RPMI8226 (cell line): ENCODE measurements at places on chromosomes 16 and 17.

DNA sequence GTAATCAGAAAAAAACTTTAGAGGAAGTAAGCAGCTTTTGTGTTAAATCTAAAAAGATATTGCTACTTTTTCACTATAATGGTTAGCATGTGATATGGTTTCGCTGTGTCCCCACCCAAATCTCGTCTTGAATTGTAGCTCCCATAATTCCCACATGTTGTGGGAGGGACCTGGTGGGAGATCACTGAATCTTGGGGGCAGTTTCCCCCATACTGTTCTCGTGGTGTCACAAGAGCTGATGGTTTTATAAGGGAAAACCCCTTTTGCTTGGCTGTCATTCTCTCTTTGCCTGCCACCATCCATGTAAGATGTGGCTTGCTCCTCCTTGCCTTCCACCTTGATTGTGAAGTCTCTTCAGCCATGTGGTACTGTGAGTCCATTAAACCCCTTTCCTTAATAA, 117.1 kb downstream of the KCNJ2 start:
- DNase-seq: no peak

DNA sequence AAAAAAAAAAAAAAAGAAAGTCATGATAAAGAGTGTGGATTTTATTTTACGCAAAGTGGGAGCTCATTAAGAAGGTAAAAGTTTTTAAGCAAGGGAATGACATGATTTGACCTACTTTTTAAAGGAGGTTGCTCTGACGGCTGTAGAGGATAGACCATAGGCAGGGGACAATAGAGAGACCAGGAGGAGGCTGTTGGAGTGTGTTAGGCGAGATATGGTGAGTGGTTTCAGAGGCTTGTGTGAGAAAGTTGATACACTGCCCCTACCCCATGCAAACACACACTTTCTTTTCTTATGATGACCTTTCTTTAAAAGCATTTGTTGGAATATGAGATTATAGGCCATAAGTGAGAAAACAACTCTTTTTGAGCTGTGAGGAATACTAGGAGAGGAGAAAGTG, 82.0 kb downstream of the FTO start:
- no peak for DNase-seq

DNA sequence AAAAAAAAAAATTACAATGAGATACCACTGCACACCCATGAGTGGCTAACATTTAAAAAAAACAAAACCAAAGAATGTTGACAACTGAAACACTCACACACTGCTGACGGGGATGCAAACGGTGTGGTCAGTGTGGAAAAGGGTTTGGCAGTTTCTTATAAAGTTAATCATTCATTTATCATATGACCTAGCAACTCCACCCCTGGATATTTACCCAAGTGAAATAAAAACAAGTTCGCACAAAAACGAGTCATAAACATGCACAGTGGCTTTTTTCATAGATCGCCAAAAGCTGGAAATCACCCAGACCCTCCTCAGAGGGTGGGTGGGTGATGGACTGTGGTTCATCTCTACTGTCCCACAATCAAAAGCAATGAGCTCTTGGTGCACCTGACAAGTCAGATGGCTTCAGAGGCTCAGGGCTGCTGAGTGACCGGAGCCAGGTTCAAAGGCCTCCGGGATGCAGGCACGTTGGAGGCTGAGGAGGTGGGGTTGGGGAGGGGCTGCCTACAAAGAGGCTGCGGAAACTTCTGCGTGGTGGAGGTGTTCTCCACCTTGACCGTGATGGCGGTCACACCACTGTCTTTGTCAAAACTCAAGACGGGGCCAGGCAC, 14.2 kb downstream of the RAB40B start:
- DNase-seq: no peak

- no peak for DNase-seq
Measured at GRCh38 chr16:23072769-23073549, 76.3 kb downstream of the USP31 start.

DNA sequence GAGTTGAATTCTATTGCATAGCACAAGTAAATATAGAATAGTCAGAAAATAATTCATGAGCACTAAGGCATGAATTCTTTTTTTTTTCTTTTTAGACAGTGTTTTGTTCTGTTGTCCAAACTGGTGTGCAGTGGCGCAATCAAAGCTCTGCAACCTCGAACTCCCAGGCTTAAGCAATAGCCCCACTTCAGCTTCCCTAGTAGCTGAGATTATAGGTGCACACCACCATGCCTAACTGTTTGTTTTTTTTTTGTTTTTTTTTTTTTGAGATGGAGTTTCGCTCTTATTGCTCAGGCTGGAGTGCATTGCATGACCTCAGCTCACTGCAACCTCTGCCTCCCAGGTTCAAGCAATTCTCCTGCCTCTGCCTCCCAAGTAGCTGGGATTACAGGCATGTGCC, 16.6 kb downstream of the TUBD1 start:
- no peak for DNase-seq

DNA sequence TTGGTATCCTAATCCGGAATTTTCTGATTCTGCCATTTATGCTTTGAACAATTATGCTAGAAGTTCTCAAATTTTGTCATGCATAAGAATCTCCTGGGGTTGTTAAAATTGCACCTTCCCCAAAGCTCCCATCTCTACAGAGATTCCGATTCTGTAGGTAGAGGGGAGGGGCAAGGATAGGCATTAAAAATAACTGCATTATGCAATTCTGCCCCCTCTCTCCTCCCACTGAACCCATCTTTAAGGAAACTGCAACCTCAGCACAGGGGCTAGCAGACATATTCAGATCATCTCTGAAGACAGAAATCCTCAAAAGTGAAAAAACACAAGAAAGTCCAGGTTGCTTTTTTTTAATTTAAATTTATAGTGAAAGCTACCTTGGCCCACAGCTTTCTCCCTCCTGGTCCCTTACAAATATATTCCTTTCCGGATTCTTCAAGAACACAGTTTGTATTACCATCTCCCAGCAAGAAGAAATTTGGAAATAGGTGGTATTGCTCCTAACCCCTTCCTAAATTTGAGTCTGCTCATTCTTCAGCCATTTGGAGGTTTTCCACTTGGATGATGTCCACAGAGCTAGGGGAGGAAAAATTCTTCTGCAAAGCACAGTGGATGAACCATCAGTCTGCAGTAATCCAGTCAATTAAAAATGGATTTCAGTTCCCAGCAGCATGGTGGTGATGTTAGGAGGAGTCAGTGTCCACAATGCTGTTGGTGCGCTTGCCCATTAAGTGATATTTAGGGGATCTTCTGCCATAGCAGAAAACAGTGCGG, 67.7 kb downstream of the RBFOX1 start:
- no peak for DNase-seq

GRCh38 chr16:23858542-23858941, 22.8 kb downstream of the PRKCB start:
- no peak for DNase-seq

GRCh38 chr17:63445571-63445953, 544 bp downstream of the CYB561 start:
- DNase-seq: peak; percentile 63

GRCh38 chr17:42180922-42181850, at the start of gene KCNH4:
Gene KCNH4, minus strand, starts transcription at chr17:42181142. Its CDS starts 197 bp downstream, at chr17:42180945.
- DNase-seq: peak; percentile 92

- no peak for DNase-seq
Measured at GRCh38 chr16:65418435-65418834, 296.6 kb upstream of the CDH11 start.

- DNase-seq: no peak
Measured at GRCh38 chr17:43616852-43617251, 44.9 kb downstream of the MEOX1 start.

DNA sequence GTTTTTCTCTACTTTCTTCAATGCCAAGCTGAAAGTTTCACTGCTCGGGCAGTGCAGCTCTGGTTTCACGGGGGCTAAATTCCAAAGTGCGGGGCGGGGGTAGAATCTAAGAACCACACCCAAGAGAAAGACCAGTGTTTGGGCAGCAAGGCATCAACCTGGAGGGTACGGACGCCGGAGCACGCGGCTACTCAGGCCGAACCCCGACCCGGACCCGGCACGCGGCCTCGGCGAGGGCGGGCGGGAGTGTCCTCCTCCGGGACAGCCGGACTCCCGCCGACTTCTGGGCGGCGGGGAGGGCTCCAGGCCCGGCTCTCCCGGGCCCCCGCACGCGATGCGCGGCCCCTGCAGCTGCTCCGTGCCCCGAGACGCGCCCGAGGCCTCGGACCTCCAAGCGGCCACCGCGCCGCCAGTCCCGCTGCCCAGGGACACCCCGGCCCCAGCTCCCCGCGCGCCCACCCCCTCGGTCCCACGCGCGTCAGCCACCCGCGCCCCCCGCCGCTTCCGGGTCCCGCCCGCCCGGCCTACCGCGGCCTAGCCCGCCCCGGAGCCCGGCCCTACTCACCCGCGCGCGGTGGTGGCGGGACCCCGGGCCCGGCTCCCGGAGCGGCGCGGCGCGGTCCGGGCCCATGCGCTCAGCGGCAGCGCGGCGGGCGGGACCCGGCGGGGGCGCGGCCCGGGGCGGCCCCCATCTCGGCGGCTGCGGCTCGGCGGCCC, 561 bp downstream of the AXIN1 start:
- peak; percentile 50 for DNase-seq

DNA sequence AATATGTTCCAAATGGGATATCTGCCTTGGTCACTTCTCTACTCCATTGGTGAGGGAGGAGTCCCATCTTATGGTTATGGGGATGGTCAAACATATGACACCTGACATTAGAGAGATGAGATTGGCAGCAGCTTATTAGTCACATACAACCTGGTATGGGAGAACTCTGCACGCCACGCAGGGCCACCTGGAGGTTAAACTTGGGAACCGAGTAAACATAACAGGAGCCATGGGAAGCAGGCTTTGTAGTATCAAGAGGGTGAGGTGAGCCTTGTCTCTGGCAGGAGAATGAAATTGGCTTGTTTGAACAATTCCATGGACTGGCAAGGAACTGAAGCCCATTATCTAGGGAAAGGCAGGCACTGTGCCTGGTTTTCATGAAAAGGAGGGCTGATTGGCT, 238.7 kb upstream of the ELAC2 start:
- DNase-seq: no peak

- no peak for DNase-seq
Measured at GRCh38 chr17:79116575-79117368, 42.1 kb downstream of the ENGASE start.

GRCh38 chr16:86773354-86773715, 195.0 kb downstream of the FOXL1 start:
- DNase-seq: no peak

DNA sequence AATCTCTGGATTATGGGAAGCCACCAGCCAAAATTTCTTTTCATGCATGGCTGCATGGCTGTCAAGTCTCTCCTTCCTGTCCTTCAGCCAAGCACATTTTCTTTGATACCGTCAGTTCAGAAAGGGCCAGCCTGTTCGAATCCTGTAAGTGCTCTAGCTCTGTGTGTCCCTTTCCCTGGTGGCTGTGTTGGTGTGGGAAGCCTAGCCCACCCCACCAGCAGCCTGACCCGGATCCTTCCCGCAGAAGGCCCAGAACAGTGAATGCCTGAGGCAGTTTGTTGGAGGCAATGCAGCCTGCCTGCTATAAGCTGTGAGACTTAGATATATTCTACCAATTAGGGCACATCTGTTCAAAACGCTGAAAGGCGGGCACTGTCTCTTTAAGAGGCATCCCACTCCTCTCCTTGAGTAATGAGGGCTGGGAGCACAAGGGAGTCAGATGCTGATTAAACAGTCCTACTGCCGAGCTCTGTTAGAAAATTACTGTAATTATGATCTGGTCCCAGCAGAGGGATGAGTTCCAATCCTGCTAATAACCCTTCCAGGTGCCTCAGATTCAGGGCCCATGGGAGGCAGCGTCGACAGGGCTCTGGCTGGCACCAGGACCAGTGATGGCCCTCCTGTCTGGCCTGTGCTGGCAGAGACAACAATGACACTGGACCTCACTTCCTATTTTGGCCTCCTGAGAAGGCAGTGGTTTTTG, 18.4 kb downstream of the SNX11 start:
- no peak for DNase-seq

GRCh38 chr16:84854759-84855158, 35.0 kb downstream of the CRISPLD2 start:
- no peak for DNase-seq

GRCh38 chr16:53769787-53770186, 65.8 kb downstream of the FTO start:
- DNase-seq: no peak
